ENCODE measurements at places on chromosomes 6 and 20.

- DNase-seq = no peak
Observed at GRCh38 chr6:136624347-136624746, 74.1 kb upstream of the MAP7 start.

DNA sequence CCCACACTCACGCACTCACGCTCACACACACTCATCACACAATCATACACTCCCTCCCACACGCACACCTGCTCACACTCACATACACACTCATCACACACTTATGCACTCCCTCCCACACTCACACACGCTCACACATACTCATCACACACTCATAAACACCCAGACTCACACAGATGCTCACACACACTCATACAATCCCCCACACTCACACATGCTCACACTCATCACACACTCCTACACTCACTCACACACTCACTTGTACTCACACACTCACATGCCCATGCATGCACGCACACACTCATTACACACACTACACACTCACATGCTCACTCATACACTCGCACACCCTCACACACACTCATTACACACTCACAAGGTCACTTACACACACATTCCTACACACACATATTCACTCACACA, 131.1 kb upstream of the PDE10A start:
- DNase-seq = no peak

DNA sequence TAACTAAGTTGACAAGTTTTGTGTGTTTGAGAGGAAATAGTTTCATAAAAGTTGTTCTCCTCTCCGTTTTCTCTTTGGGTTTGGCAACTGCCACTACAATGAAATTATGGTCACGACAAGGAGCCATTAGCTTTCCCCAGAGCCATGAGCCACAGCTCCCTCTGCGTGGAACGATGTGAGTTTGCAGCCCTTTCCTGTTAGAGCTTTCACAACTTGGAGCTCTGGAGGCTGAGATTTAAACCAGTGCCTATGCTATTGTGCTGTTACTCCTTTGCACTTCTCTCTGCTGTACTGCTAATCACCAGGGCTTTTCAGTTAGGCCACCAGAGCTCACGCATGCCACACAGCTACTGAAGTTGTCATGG, 29.3 kb upstream of the TXNDC5 start:
- DNase-seq = no peak

DNA sequence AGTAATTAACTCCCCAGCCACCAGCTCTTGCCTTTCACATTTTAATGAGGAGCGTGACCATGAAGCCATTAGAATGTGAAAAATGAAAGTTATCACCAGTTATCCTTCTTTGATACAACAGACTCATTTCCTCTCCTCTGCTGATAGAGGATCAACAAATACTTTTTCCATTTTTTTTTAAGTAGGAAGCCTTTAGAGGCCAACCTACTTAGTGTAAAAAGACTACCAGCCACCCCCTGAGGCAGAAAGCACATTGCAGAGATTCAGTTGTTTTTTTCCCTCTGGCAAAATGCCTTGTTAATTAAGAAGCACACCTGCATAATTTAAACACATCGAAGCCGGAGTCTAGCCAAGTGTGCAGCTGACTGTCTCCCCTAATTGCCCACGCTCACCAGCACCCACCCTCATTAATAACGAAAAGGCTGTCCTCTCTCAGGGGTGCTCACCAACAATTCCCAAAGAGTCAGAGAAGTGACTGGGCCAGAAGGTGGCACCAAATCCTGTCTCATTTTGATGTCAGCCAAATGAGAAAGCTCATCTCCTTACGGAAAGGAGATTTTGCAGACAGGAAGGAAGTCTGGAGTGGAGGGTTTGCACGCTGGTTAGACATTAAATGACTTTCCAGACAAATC, 60.9 kb upstream of the MC3R start:
- peak; percentile 60 for DNase-seq

DNA sequence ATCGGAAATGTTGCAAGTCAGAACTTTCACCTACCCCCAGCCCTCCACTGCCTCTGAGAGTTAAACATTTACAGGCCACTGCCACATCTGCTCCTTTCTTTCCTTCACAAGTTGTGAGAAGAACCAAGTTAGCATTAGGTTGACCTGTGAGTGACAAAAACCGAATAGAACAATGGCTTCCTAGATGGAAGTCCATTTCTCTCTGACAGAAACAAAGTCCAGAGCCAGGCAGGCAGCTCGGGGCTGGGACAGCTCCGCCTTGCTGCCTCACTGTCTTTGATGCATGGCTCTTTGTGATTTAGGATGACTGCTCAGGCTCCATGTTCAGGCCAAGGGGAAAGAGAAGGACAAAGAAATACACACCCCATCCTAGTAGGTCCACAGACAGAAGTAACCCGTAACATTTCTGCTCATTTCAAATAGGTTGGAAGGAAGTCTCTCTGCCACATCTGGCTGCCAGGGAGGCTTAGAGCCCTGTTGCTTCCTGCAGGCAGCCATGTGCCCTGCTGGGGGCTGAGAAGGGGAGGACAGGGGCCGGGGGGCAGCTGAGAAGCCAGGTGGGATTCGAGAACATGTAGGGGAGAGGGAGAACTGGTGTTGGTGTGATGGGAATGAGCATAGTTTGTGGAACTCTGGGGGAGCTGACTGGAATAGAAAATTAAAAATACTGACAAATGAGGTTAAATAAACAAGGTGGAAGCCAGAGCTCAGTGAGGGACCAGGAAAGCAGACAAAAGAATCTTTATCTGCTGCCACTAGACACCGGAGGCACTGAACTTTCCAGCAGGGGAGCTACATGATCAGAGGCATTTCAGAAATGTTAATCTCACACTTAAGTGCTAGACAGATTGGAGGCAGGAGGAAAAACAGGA, 19.5 kb upstream of the IER3 start:
- DNase-seq = peak; percentile 82

GRCh38 chr20:55449091-55449490, 556.2 kb downstream of the CBLN4 start:
- no peak for DNase-seq

GRCh38 chr6:14401246-14401645, 283.7 kb downstream of the CD83 start:
- DNase-seq = no peak

DNA sequence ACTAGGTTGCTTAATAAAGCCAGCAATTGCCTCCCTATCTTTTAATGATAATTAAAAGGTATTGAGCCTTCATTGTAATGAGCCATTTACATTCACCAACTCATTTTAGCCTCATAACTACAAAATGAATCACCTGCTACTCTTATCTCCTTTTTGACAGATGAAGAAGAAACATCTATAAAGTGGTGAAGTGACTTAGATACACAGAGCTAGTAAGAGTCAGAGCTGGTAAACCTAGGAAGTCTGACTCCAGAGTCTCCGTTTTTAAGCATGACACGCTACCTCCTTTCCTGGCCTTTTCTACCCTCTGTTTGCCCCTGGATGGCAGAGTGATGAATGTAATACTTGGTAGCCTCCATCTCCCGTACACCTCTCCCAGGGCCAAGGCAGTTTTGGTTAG, 93.5 kb downstream of the SPTLC3 start:
- no peak for DNase-seq

DNA sequence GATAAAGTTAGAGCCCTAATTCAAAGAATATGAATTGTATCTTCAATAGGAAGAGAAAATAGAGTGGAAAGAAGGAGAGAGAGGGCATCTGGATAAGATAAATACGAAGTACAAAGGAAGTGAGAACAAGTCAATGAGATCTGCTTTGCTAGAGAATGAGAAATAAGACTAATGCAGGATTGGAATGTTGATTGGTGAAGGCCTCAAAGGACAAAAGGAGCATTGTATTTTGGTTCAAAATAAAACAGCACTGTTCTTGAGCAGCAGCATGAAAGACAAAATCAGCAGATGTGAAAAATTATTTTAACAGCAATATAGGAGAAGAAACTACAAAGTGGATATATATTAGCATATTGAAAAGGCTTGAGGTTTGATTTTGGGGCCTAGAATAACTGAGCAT, 5.1 kb upstream of the TMEM244 start:
- DNase-seq = no peak

DNA sequence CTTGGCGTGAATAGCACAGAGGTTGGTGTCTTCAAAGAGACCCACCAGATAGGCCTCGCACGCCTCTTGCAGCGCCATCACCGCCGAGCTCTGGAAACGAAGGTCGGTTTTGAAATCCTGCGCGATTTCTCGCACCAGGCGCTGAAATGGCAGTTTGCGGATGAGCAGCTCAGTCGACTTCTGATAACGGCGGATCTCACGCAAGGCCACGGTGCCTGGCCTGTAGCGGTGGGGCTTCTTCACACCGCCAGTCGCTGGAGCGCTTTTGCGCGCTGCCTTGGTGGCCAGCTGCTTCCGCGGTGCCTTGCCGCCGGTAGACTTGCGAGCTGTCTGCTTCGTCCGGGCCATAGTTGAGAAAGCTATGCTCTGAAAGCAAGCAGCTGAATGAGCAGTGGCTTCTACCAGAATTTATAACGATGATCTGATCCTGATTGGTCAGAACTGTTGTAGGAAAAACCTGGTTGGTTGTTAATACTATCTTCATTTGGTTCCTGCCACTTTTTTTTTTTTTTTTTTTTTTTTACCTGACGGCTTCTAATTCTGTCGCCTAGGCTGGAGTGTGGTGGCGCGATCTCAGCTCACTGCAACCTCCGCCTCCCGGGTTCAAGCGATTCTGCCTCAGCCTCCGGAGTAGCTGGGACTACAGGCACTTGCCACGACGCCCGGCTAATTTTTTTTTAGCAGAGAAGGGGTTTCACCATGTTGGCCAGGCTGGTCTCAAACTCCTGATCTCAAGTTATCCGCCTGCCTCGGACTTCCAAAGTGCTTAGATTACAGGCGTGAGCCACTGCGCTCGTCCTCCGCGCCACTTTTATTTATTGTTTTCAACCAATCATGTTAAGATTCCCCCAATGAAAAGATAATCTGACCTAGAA, 21.5 kb downstream of the OR2B2 start:
- DNase-seq = no peak

- DNase-seq = peak; percentile 41
Observed at GRCh38 chr6:42313941-42314570, 96.4 kb upstream of the MRPS10 start.

DNA sequence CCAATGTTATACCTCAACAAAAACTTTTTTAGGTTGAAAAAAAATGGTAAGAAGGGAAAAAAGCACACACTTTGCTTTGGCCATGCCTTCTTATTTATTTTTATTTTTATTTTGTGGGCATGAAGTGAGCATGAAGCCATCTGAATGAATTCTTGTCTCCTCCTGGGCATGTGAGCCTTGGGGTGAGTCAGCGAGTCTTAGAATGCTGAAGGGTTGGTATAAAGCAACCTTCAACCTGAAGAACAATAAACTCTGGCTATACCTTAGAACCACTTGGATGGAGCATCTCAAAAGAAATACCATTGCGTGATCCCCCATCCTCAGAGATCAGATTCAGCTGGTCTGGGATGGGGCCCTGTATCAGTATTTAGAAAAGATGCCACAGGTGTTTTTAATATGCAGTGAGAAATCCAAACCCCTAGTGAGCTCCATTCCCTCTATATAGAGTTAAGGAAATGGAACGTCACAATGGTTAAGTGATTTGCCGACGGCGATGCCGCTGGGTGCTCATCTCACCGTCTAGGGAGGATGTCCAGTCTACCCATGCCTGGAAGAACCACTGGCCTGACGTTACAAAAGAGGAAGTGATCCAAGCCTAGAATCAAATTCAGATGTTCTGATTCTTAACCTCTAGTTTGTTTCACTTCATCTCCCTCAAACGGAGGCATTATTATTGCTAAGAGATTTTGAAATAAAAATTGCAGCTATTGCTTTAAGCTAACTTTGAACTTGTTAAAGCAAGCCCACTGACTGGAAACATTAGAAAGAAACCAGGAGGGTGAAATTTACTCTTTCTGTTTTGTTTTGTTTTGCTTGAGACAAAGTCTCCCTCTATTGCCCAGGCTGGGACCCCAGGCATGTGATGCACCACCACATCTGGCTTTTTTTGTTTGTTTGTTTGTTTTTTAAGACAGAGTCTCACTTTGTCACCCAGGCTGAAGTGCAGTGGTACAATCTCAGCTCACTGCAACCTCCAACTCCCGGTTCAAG, 67.1 kb downstream of the EDN1 start:
- DNase-seq = no peak

DNA sequence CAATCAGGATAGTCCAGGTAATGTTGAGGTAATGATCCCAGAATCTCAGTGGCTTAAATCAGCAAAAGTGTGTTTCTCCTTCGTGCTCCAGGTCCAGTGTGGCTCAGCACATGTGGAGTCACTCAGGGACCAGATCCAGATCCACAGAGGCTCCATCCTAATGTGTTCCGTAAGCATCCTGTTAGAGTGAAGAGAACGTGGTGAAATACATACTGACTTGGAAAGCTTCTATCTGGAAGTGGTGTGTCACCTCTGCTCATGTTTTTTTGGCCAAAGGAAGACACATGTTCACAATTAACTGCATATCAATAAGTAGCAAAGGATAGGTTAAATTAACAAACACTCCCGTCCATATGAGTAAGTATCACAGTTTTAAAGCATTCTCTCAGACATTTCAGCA, 26.8 kb upstream of the PREP start:
- DNase-seq = no peak
